ENCODE measurements at places on chromosomes 3 and 15. TPM values are rescaled to one million over a fixed set of nuclear protein-coding genes. Genes with fewer than 3 reads are reported as not detected.

The BLM gene
- total RNA-seq: 13.6 TPM

The TMCO5A gene
- total RNA-seq: not detected

The FBXL22 gene
- total RNA-seq: not detected

The PIK3R4 gene
- 25.0 TPM for total RNA-seq

The SLC12A1 gene
- not detected for total RNA-seq

The GCNT3 gene
- total RNA-seq: not detected

The SPINK8 gene
- total RNA-seq: not detected

The RPL32 gene
- 675 TPM for total RNA-seq

The BCL2A1 gene
- 53.5 TPM for total RNA-seq

The TTLL13 gene
- total RNA-seq: not detected

Measured in subcutaneous adipose tissue (tissue), 4 donors.